ENCODE measurements at places on chromosomes 1 and 21.

DNA sequence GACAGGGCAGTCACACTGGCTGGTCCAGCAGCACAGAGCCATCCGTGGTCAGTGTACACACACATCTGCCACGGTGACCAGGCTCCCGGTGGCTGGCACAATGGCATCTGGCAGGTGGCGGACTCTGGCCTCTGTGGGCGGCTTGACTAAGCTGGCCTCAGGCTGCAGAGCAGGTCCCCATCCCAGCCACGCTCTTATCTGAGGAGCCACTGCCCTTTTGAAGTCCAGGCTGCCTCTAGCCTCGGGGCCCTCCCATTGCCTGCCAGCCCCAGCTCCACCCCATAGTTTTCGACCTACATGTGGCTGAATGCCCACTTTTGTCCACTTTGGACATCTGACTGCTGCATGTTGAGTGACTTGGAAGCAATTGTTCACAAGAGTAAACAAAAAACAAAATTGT lies 29.9 kb upstream of the EDN2 start:
- peak; percentile 75 for DNase-seq

GRCh38 chr1:107669996-107670395 lies 295.0 kb downstream of the VAV3 start:
- DNase-seq: peak; percentile 22

DNA sequence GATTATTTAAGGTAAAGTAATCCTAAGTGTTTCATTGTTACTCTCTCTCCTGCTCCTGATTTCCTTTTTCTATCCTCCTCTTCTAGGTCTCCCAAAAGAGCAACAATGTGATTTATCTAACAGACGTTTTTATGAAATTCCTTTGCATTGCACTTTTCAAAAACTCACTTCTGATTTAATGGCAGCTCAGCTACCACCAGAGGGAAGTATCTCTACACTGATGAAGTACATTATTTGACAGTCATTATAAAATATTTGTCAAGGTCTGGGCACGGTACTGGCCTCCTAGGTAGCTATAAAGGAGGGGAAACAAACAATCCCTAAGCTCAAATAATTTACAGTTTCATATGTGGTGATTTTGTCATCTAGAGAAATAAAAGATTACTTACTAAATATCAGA lies 15.6 kb downstream of the TMPRSS15 start:
- DNase-seq: no peak

DNA sequence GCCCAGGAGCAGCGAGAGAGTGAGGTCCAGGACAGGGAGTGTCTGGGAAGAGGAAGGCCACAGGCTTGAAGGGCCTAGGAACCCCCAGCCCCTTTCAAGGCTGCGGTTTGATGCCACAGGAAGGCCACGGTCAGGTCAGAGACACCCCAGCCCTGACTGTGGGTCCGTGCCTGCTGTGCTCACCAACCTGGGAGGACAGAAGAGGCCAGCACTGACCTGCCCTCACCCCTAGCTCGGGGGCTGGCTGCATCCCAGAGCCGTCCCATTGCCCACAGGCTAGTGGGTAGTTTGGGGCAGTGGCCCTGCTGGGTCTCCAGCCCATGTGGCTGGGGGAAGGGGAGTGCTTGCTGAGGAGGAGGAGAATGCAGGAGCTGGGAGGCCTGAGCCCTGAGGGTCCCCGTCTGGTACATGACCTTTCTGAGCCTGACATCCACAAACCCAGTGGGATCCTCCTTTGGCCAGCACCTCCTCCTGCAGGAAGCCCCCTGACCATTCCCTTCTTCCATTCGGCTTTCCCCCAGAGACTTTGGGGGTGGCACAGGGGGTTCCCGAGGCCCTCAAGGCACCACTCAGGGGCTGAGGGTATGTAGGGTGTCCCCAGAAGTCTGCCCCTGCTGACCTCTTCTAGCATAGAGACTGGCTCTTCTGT lies 54.3 kb downstream of the WNT9A start:
- no peak for DNase-seq

GRCh38 chr1:230169454-230170152 lies 102.6 kb downstream of the GALNT2 start:
- DNase-seq: no peak

DNA sequence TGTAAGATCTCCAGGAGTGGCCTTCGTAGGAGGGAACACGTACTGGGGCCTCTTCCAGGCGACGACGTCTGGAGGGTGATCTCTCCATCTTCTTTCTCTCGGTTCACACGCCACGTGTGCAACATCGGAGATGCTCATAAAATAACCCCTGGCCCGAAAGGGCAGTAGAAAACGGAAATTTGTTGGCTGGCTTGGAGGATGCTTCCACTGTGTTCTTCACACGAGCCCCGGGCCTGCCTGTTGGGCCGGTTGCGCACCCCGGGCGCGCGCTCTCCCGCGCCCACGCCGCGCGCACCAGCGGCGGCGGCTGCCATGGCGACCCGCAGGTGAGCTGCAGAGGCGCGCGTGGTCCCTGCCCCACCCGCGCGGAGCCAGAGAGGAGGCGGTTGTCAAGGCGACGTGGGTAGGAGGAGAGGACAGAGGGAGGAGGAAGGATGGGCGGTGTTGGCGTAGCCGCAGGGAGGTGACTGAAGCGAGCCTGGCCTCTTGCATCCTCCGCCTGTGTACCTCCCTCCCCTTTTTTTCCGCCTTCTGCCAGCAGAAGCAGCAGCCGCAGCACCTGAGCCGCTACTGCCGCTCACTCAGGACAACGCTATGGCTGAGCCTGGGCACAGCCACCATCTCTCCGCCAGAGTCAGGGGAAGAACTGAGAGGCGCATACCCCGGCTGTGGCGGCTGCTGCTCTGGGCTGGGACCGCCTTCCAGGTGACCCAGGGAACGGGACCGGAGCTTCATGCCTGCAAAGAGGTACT lies at the start of gene ELAPOR1:
Gene ELAPOR1 (plus strand): TSS at position 526 of the 752 bp plus-strand sequence. CDS start 69 bp downstream, at position 595.
- DNase-seq: no peak

GRCh38 chr1:204454476-204454875 lies 40.1 kb downstream of the PIK3C2B start:
- no peak for DNase-seq

- DNase-seq: no peak
These were observed 415.2 kb upstream of the DAB1 start for GRCh38 chr1:57839067-57839466.

All from HT-29 (cell line).